ENCODE measurements at places on chromosomes 11 and 22.

- DNase-seq, result no peak
Observed at GRCh38 chr11:49995565-49995964, 13.2 kb upstream of the OR4C12 start.

DNA sequence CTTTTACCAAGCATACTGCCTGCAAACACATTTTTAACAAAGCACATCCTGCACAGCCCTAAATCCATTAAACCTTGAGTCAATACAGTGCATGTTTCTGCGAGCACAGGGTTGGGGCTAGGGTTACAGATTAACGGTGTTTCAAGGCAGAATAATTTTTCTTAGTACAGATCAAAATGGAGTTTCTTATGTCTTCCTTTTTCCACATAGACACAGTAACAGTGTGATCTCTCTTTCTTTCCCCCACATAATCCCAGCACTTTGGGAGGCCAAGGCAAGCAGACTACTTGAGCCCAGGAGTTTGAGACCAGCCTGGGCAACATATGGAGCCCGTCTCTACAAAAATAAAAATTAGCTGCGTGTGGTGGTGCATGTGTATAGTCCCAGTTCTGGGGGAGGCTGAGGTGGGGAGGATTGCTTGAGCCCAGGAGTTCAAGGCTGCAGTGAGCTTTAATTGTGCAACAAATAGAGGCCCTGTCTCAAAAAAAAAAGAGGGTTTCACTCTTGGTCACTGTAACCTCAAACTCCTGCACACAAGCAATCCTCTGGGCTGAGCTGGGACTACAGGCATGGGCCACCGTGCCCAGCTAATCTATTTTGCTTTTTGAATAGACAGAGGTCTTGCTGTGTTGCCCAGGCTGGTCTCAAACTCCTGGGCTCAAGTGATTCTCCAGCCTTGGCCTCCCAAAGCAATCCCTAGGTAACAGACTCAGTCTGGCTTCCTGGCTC, 19.7 kb upstream of the SLC3A2 start:
- DNase-seq, result peak; percentile 24

DNA sequence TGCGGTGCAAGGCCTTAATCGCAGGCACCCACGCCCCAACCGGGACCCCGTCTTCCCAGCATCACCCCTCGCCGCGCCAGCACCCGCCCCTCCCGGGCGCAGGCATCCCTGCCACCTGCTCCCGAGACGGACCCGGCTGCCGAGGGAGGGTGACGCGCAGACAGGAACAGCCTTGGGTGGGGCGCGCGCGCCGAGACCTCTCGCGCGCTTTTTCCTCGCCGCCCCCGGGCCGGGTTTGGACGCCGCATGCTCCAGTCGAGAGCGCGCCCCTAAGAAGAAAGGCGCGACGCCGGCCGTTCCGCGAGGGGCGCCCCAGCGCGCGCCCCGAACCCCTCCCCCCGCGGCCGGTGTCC, 504 bp downstream of the CFL1 start:
- DNase-seq, result no peak

DNA sequence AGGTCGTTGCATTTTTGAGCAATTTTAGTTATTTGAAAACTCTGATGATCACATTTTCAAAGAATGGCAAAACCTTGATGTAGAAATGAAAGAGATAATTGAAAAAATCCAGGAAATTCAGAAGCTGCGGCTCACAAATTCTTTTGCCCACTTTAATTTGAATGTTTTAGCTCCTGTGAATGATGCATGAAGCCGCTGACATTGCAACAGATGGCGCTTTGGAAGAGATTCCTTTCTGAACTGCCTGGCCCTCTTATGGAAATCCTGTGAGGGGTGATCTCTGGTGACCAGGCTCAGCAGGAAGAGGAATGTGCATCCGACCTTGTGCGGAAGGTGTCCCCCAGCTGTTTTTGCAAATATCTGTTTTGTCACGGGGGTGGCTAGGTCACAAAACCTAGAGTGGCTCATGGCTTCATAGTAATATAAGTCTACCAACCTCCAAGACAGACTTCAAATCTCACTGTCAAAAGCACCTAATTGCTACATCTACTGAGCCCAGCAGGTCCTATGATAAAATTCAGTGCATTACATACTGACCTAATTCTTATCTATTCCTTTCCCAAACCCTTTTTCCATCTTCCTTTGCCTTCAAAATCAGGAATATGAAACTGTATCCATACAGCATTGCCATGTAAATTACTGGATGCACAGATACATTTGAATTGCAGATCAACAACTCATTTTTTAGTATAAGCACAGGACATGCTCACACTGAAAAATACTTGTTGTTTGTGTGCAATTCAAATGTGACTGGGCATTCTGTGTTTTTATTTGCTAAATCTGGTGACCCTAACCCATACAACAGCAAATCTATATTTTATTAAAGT, 412.7 kb downstream of the ETS1 start:
- no peak for DNase-seq

DNA sequence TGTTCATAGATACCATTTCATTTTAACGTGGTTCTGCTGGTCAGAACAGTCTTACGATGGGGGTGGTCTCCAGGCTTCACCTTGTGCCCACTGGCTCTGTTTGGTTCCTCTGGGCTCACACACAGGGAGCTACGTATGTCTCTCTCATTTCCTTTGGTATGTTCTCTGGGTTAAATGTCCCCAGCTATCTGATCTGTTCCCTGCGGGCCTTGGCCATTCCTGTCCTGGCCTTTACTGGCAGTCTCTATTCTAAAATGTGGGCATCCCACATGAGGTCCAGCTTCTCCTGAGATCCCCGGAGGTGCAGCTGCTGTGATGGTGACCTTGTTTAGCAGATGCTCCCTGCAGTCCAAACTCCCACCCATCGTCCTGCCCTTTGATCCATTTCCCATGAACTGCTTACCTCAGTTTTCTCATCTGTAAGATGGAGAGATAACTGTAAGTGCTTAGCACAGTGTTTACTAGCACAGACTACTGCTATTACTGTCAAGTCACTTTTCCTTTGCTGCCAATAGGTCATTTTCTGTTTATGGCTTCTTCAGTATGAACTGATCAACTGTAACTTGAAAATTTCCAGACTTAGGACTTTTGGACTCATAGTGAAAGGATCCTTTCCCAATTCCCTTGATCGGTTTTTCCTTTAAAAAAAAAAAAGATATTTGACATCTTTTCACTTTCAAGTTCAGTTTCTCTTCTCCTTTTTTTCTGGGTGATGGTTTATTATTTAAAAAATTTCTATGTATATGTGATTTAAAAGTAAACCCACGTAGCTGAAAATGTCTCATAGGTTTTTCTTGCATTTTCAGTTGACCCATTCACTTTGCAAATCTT, 92.9 kb downstream of the PTPRJ start:
- no peak for DNase-seq

DNA sequence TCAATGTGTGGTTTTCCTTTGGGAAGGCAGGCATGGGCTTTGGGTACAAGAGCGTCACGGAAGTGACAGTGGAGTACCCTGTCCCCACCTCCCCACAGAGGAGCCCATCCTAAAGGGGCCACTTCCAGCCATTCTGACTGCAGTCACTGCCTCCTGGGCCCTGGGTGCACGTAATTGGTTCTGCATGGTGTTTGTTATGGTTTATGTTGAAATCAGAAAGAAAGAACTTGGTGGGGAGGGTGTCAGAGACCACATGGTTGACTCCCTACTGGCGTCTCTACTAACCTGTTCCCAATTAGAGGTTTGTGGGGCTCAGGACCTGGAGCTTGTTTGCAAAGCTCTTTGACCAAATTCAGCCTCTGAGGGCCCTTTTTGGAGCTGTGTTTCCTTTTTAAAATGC, 40.8 kb downstream of the RIBC2 start:
- DNase-seq, result no peak

DNA sequence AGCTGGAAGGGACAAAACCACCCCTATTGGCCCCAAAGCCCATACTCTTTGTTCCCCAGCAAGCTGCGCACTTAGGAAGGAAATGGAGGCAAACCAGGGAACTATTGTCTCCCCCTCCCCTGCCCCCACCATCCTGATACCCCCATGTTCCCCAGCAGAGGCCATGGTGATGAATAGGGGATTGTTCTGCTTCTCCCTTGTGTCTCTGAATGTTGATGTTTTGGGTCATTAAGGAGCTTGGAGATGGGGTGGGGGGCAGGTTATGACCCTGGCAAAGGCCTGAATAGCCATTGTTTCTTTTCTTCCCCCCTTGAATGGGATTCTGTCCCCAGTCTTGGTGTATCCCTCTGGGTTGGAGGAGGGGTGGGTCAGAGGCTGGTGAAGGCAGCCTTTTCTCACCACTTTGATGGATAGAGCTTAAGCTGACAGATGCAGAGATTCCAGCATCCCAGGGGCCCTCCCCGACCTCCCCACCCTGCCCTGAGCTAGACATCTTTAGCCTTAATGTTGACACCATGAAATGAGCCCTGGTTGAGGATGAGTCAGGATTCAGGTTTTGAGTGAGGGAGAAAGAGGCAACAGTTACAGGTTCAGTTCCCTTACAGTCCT, 8.3 kb downstream of the DTX4 start:
- DNase-seq, result no peak

GRCh38 chr22:41532908-41533825, 11.1 kb downstream of the POLR3H start:
- DNase-seq, result peak; percentile 91

DNA sequence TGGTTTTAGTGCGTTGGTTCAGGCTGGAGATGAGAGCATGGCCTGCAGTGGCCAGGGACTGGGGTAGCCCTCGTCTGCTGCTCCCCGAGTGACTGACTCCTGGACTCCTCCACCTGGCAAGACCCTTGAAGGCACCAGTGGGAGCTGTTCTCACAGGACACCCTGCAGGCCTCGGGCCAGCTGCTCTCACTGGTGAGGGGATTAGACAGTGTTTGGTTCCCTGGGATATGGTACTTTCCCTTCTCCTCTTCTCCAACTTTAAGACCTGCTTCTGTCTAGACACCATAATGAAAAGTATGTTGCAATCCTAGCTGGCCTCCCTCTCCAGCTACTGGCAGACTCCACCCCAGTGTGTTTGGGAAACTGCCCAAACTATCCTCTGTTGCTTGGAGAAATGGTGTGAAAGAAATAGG, 168.8 kb upstream of the CADM1 start:
- DNase-seq, result no peak

DNA sequence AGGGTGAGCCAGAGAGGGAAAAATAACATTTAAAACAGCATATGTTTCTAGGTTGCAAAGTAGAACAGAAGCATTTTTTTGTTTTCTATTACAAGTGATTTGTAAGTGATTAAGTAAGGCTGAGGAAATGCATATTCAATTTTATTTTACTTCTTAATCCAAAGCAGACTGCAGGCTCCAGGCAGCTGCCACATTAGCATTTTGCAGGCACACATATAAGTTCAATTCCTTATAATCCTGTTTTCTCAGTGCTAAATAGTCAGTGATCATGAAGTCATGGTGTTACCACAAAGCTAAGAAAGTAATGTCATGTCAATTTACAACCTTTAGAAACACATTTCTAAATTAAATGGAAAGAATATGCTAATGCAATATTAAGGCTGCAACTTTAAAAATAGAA, 149.8 kb downstream of the CNTN5 start:
- no peak for DNase-seq

GRCh38 chr11:126280595-126280994, 2.3 kb upstream of the TIRAP start:
- DNase-seq, result no peak

DNA sequence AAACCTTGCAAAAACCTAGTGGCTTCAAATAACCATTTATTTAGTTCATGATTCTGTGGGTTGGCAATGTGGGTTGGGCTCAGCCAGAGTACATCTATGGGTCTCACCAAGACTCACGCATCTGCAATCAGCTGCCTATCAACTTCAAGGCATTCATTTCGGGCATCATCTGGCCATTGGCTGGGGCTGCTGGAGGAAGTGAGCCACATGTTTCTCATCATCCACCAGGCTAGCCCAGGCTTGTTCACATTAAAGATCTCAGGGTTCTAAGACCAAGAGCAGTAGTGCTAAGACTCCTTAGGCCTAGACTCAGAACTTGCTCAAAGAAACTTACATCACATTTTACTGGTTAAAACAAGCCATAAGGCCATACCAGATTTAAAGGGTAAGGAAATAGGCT, 478.9 kb upstream of the ARHGAP42 start:
- DNase-seq, result no peak

DNA sequence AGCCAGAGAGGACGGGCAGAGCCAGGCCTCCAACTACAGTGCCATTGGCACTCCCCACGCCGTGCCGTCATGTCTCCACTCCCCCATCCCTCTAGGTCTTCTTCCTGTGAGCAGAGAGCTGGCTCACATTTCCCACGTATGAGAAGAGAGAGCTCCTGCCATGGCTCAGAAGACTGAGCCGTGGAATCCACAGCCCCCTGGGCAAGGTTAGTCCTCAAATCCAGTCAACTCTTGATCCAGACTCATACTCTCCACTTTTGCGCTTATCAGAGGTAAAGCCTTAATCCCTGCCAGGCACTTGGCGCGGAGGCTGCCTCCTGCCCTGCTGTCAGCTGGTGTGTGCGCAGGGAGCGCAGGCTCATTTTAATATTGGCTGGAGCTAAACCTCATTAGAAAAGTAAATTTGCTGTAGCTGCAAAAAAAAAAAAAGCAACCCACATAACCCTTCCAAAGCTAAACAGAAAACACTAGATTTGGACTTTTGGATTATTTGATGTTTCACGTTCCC, 4.7 kb downstream of the B3GAT1 start:
- peak; percentile 49 for DNase-seq

- DNase-seq, result no peak
Observed at GRCh38 chr11:113417428-113417827, 29.8 kb downstream of the ANKK1 start.

- no peak for DNase-seq
Observed at GRCh38 chr11:96317571-96317970, 25.4 kb downstream of the MAML2 start.

- DNase-seq, result no peak
Observed at GRCh38 chr11:73750228-73750627, 10.6 kb downstream of the RAB6A start.

DNA sequence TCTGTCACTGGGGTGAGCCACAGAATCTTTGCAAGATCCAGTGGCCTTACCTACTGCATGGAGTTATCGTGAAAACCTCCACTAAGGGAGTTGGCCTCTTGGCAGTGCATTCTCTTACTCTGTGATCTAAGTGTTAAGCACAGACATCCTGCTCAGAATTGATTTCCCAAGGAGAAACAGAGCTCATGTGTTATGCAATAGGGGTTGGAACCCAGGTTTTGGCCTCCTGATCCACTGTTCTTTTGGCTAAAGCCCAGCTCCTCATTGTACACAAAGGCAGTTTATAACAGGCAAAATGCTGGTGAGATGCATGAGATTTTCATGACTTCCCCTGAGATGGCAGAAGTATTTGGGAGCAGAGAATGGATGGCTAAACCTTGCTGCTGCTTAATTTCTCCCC, 11.8 kb downstream of the DTX4 start:
- no peak for DNase-seq

- DNase-seq, result no peak
Observed at GRCh38 chr11:102603091-102603490, 22.0 kb downstream of the MMP20 start.

DNA sequence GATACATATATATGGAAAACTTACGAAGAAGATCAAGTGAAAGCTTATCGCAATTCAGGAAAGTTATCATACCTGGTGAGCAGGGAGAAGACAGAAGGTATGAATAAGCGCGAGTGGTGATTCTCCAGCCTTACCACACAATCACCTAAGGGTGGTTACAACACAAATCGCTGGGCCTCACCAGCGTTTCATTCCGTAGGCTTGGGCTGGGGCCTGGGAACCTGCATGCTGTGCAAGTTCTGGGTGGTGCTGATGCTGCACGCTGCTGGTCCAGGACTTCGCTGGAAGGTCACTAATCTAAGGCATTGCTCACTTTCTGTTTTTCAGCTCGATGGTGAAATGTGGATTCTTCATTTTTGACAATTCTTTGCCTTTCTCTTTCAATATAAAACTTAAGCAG, 76.6 kb upstream of the SLC25A18 start:
- no peak for DNase-seq
